WTC11 (cell line): ENCODE measurements at places on chromosomes 2 and 18.

DNA sequence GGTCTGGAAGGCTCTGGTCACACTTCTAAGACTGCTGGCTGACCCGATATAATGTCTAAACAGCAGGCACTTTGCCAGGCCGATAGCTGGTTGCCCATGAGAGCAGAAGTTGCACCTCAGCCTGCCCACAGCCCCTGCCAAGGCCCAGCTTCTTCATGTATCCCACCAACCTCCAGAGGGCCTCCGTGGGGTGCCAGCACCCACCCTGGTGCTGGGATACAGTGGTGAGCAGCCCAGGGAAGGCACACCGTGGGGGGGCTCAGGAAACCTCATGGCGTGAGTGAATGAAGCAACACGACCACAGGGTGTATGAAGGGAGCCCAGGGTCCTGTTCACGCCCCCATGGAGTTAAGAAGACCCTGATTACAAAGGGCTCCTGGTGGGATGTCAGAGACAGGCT is 16.2 kb upstream of the GLI2 start:
- DNase-seq = no peak

- DNase-seq = peak; percentile 93
Observed at GRCh38 chr18:47260120-47260923, 8.9 kb upstream of the SKOR2 start.

GRCh38 chr2:58701688-58702301 is 460.7 kb upstream of the FANCL start:
- no peak for DNase-seq

GRCh38 chr2:150781142-150781541 is 293.7 kb upstream of the RND3 start:
- no peak for DNase-seq

- DNase-seq = no peak
Observed at GRCh38 chr2:8119782-8120505, 561.9 kb upstream of the ID2 start.

- no peak for DNase-seq
Observed at GRCh38 chr2:27545348-27546141, 37.3 kb upstream of the ZNF512 start.

DNA sequence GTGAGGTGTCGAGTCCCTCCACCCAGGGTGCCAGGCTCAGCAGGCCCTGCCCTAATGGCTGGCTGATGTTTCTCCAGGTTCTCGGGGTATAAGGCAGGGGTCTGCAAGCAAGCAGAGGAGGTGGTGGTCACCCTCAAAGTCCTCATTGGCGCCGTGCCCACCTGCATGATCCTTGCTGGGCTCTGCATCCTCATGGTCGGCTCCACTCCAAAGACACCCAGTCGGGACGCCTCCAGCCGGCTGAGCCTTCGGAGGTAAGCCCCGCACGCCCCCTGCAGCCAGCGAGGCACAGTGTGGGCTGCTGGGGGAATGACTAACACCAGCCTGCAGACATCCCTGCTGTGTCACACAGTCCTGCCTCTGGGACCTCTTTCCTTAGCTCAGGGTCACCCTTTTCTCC is 14.1 kb downstream of the MFSD2B start:
- DNase-seq = peak; percentile 43

- DNase-seq = no peak
Observed at GRCh38 chr2:239881031-239881471, 144.1 kb downstream of the NDUFA10 start.

DNA sequence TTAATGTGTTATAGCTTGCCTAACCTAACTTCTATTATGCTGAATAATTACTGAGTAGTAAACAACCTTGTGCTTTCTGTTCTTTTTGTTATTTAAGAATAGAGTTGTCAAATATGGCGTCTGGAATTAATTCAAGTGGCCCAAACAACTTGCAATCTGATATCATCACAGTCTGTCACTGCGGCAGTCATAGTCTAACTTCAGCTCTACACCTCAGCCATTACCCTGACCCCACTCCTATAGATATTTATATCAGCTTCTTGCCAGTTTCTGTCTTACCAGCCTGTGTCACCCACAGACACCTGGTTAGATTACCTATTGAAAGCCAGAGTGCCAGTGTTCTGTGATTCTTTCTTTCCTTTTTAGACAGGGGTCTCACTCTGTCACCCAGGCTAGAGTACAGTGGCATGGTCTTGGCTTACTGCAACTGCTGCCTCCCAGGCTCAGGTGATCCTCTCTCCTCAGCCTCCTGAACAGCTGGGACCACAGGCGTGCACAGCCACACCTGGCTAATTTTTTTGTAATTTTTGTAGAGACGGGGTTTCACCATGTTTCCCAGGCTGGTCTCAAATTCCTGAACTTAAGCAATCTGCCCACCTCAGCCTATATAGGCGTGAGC is 14.1 kb upstream of the KLHL41 start:
- no peak for DNase-seq

- no peak for DNase-seq
Observed at GRCh38 chr2:232318169-232318855, 60.2 kb upstream of the ALPP start.

DNA sequence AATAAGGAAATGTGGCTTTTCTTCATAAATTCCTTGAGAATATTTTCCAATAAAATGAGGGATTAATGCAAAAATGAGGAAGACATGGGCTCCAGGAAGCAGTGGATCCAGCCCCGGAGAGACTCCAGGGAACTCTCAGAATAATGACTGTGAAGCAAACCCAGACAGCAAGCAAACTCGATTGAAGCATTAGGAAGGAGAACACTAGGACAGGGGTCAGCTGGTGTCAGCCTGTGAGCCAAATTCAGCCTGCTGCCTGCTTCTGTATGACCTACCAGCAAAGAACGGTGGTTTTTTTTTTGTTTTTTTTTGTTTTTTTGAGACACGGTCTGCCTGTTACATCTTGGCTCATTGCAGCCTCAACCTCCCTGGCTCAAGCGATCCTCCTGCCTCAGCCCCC is 274.3 kb upstream of the FBXO11 start:
- DNase-seq = no peak

DNA sequence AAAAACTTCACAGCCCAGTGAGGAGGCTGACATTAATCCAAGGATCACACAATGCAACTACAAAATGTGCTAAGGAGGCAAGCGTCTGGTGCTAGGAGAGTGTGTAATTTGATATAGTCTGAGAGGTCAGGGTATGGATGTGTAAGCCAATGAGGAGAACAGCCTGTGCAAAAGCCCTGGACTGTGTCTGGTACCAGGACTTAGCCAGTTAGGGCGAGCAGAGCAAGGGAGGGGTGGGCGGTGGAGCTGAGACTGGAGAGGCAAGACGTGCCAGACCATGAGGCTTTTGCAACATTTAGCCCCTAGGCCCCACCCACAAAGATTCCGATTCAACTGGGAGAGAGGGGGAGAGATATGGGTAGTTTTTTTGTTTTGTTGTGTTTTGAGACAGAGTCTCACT is 33.5 kb upstream of the SPRED2 start:
- no peak for DNase-seq

DNA sequence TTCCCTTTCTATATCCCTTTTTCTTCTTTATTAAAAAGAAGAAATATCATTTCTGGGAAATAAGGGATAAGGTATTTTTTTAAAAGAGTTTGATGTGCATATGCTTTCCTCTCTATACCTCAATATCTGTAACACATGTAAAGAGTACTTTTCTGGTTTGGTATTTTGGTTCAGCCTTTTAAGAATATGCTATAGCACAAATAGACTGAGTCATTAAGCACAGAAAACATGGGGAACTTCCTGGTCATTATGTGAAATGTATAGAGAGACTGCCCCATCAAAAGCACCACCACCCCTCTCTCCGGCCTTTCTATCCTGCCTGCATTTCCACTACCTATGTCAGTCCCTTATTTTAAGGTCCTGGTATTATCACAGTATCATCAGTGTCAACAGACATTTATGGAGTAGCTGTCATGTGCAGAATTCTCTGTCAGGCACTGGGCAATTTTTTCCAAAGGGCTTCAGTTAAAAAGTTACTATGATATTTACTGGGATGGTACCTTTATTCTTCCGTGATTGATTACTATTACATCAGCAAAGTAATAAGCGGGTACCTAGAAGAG is 88.4 kb downstream of the ALPK2 start:
- DNase-seq = no peak

GRCh38 chr2:224412141-224413015 is 10.5 kb upstream of the FAM124B start:
- DNase-seq = no peak

DNA sequence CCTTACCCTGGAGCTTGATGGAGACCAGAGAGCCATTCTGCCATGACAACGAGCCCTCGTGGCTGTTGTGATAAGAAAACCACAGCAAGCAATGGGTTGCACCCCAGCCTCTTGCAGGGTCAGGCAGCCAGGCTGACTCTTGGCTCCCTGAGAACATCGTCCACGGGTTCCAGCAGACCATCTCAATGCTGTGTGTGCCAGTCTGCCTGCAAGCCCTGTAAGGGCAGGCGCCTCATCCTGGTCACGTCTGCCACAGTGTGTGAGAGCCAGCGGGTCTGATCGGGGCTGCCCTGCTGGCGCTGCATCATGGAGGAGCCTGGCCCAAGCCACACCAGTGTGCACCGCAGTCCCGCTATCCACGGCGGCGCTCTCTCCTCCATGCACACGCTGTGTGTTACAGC is 71.0 kb upstream of the MGAT4A start:
- no peak for DNase-seq

GRCh38 chr18:76323891-76324290 is 171.2 kb downstream of the ZNF516 start:
- DNase-seq = no peak

DNA sequence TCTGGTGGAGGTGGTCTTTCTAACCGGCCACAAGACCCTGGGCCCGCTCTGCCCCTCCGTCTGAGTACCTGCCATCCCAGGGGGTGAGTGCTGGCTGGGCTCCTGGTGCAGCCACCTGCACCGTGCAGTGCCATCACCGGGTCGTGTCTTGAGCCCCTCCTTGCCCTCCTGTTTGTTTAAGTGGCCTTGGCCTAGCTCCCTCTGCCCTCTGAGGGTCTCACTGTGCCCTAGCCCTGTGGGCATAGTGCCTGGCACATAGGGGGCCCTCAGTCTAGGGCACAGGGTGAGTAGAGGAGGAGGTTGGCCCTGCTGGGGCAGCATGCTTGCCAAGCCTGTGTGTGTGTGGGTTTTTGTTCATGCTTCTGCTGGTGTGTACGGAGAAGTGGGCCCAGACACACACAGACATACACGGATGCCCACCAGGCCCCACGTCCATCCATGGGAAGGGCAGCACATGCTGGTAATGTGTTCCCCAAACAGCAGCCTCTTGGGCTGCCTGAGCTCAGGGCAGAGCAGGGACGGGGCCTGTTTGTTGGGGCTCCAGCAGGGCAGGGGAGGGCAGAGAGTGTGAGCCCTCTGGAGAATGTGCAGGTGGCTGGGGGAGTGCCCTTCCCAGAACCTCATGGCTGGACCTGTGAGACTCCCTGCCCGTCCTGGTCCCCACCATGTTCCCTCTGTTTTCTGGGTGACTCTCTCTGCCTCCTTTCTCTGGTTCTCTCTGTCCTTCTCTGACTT is 94.6 kb downstream of the GLI2 start:
- DNase-seq = no peak

- no peak for DNase-seq
Observed at GRCh38 chr2:148300544-148300943, 279.7 kb downstream of the MBD5 start.

DNA sequence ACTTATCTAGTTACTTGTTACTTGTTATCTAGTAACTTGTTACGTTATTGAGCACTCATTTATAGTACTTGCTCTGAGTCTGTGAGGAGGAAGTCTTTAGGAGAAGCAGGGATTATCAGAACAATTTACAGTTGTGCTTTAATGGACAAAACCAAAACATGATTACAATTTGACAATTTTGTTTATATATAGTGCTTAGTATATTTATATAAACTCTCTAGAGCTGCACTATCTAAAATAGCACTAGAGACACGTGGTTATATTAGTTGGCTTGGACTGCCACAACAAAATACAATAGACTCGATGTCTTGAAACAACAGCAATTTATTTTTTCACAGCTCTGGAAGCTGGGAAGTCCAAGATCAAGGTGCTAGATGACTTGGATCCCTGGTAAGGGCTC is 78.4 kb downstream of the BMPR2 start:
- DNase-seq = no peak

DNA sequence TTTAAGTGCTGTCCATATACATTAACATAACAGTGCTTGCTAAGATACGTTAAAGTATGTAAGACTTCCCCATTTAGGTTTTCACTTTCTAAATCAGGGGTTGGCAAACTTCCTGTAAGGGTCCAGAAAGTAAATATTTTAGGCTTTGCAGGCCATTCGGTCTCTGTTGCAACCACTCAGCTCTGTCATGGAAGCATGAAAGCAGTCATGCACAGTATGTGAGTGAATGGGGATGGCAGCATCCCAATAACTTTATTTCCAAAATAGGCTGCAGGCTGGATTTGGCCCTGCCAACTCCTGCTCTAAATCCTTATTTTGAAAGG is 128.7 kb downstream of the PLA2R1 start:
- DNase-seq = no peak

GRCh38 chr2:147662221-147662620 is 182.6 kb upstream of the ACVR2A start:
- no peak for DNase-seq

GRCh38 chr2:135271006-135271405 is 218.9 kb downstream of the RAB3GAP1 start:
- no peak for DNase-seq

GRCh38 chr18:58541789-58542425 is 87.0 kb downstream of the ALPK2 start:
- DNase-seq = no peak

DNA sequence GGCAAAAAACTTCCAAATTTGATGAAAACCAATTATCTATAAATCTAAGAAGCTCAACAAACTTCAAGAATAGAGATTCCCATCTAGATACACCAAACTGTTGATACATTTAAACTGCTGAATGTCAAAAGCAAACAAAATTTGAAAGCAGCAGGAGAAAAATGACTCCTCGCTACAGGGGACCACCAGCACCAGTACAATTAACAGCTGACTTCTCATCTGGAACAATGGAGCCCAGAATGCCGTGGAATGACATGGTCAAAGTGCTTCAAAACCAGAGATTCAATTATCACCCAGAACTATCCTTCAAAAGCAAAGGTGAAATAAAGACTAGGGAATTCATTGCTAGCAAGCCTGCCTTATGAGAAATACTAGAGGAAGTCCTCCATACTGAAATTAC is 11.6 kb downstream of the SRSF7 start:
- no peak for DNase-seq

- DNase-seq = no peak
Observed at GRCh38 chr18:40018266-40018665, 1936.8 kb upstream of the PIK3C3 start.

DNA sequence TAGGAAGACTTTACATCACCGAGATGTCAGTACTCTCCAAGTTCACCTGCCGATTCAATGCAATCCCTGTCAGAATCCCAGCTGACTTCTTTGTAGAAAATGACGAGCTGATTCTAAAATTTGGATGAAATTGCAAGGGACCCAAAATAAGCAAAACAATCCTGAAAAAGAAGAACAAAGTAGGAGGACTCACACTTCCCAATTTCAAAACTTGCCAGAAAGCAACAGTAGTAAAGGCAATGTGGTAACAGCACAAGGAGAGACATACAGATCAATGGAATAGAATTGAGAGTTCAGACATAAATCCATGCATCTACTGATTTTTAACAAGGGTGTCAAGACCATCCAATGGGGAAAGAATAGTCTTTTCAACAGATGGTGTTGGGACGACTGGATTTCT is 52.2 kb downstream of the SMAD7 start:
- DNase-seq = no peak
